ELF-1 (cell line): ENCODE measurements at places on chromosomes 5 and 9.

DNA sequence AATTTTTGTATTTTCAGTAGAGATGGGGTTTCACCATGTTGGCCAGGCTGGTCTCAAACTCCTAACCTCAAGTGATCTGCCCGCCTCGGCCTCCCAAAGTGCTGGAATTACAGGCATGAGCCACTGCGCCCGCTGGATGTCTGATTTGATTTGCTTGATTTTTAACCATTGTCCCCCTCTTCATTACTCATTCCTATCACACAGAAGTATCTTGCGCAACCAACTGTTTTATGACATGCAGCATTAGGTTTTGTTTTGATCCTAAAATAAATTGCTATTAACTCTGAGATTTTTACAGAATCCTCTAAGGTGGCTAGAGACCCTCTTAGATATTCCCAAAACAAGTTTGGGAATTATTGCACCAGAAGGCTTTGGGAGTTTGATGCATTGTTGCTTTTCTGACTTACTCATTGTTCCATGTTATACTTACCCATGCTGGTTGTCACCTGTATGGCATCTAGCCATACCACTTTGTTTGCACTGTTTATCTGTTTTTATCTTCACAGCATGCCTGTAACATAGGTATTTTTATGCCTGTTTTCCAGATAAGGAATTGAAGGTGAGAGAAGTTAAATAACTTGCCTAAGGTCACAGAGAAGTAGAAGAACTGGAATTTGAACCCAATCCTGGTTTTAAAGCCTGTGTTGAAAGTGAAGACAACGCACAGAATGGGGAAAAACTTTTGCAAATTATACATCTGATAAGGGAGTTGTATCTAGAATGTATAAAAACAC lies 35.9 kb upstream of the PWWP2A start:
- no peak for DNase-seq

DNA sequence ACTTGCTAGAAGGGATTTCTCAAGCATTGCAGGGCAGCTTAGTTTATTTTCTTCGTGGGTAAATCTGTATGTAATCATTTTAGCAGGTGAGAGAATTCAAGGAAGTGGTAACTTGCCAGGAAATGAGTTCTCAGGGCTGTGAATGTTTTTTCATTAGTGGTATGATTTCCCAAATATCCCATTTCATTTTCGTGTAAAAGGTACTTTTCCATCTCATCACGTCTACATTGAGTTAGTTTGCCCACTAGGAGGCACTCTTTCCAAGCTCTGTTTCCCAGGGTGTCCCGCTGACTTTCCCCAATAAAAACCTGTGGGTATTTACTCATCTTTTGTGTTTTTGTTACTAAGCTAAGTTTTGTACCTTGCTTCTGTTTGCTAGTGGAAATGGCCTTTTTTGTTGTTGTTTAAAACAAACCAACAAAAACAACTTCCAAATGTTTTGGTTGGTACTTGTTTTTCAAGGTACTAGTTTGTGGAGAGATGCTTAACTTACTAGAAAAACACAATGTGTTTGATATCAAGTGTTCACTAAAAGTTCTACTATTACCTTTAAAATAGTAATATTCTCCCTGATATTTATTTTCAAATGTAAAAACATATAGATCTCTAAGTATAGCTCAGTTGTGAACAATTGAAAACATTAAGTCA lies 373.6 kb downstream of the ADGRV1 start:
- DNase-seq: peak; percentile 49

DNA sequence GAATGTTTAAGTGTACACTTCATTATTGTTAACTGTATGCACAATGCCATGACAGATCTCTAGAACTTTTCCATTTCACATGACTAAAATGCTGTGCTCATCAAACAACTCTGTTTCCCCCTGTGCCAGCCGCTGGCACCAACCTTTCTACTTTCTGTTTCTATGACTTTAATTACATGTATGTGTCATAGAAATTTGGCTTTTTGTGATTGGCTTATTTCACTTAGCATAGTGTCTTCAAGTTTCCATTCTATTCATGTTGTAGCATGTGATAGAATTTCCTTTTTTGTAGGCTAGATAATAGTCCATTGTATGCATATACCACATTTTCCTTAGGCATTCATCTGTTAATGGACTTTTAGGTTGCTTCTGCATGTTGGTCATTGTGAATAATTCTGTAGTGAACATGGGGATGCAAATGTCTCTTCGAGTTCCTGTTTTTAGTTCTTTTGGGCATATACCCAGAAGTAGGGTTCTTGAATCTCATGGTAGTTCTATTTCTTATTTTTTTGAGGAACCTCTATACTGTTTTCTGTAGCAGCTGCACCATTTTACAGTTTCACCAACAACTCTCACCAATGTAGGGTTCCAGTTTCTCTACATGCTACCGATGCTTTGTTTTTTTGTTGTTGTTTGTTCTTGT lies 184.4 kb upstream of the DMRT1 start:
- no peak for DNase-seq

- no peak for DNase-seq
Observed at GRCh38 chr5:4924577-4924976, 215.6 kb upstream of the ADAMTS16 start.

- DNase-seq: no peak
Observed at GRCh38 chr9:105141146-105141975, 103.1 kb upstream of the SLC44A1 start.
